ENCODE measurements at places on chromosomes 7 and 10. TPM values are rescaled to one million over a fixed set of nuclear protein-coding genes. Genes with fewer than 3 reads are reported as not detected.
A peak's percentile ranks its signal among the peaks of the same experiment; 100 is the strongest.

PIK3CG gene
- 2.4 TPM for total RNA-seq

CPN1 gene
- total RNA-seq: not detected

SPDYE16 gene
- not detected for total RNA-seq

TMEM26 gene
- 0.15 TPM for total RNA-seq

SPRN gene
- total RNA-seq: 0.28 TPM

RBP3 gene
- total RNA-seq: not detected

DNAJB6 gene
- 155 TPM for total RNA-seq

PKD1L1 gene
- total RNA-seq: 4.8 TPM

STEAP4 gene
- total RNA-seq: 0.54 TPM

PWWP2B gene
- 7.6 TPM for total RNA-seq

GRM3 gene
- not detected for total RNA-seq

GRCh38 chr7:128160296-128160695, 80.8 kb upstream of the LEP start:
- DNase-seq: no peak
- no peaks in the 10 kb centered on the region for H3K4me1 ChIP-seq
- H3K36me3 ChIP-seq: peaks cover 4% of the 10 kb centered on the region
- no peak overlapping the region for H3K4me3 ChIP-seq

GRCh38 chr10:12416344-12417050, 67.2 kb downstream of the CAMK1D start:
- no peak overlapping the region for H3K27ac ChIP-seq
- no peak for DNase-seq
- no peaks in the 10 kb centered on the region for H3K27me3 ChIP-seq
- no peaks in the 10 kb centered on the region for H3K36me3 ChIP-seq
- H3K4me1 ChIP-seq: no peaks in the 10 kb centered on the region

GRCh38 chr7:67595431-67596180, 599.0 kb downstream of the TYW1 start:
- H3K27me3 ChIP-seq: peaks cover 4% of the 10 kb centered on the region
- no peaks in the 10 kb centered on the region for H3K4me1 ChIP-seq
- H3K4me3 ChIP-seq: peak overlapping the region; percentile 59
- no peak for DNase-seq
- peaks cover 10% of the 10 kb centered on the region for H3K36me3 ChIP-seq
- H3K27ac ChIP-seq: peak overlapping the region; percentile 14

DNA sequence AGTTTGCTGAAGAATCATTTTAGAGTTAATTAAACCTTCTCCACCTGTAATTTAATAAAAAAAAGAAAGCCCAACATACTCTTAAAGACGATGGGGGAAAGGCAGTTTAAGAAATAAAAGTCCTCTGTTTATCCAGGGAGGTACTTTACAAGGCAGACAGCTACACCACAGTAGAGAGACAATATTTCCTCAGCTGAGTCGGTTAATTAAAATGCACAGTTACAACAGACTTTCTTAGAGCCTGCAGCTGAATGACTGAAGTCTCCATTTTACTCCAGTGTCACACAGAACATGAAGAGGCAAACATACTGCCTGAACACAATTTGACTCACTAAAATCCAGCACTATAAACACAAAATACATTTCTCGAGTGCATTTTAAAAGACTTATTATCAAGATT, 15.1 kb downstream of the LRRTM3 start:
- no peak overlapping the region for H3K4me3 ChIP-seq
- no peak for DNase-seq
- no peaks in the 10 kb centered on the region for H3K36me3 ChIP-seq
- H3K27ac ChIP-seq: no peak overlapping the region
- H3K27me3 ChIP-seq: no peaks in the 10 kb centered on the region

DNA sequence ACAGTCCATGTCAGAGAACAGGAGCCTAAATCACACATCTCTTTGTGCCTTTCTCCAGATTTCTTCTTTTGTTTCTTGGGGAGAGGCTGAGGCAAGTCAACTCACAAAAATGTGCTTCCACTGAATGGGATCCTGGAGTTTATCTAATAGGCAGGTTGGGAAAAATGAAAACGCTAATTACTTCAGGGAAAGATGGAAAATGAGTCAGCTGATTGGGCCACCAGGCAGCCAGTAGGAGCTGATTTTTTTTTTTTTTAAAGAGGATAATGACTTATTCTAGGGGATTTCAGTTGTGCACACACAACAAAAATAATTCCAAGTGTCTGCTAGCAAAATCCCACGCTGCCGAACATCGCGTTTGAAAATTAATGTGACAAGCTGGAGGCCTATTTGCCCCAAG, 412.8 kb upstream of the ZMIZ1 start:
- no peaks in the 10 kb centered on the region for H3K27me3 ChIP-seq
- H3K4me1 ChIP-seq: no peaks in the 10 kb centered on the region
- no peak overlapping the region for H3K27ac ChIP-seq
- H3K36me3 ChIP-seq: no peaks in the 10 kb centered on the region
- no peak overlapping the region for H3K4me3 ChIP-seq
- DNase-seq: no peak

GRCh38 chr10:115985786-115986185, 287.2 kb downstream of the GFRA1 start:
- no peaks in the 10 kb centered on the region for H3K27me3 ChIP-seq
- no peaks in the 10 kb centered on the region for H3K4me1 ChIP-seq
- H3K4me3 ChIP-seq: no peak overlapping the region
- H3K36me3 ChIP-seq: no peaks in the 10 kb centered on the region
- no peak overlapping the region for H3K27ac ChIP-seq

DNA sequence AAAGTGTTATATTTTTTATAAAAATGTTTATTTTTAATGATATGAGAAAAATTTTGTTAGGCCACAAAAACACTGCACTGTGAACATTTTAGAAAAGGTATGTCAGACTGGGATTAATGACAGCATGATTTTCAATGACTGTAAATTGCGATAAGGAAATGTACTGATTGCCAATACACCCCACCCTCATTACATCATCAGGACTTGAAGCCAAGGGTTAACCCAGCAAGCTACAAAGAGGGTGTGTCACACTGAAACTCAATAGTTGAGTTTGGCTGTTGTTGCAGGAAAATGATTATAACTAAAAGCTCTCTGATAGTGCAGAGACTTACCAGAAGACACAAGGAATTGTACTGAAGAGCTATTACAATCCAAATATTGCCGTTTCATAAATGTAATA, 64.8 kb upstream of the CAPZA2 start:
- DNase-seq: no peak
- peaks cover 5% of the 10 kb centered on the region for H3K36me3 ChIP-seq
- no peaks in the 10 kb centered on the region for H3K27me3 ChIP-seq
- H3K4me1 ChIP-seq: peaks cover 12% of the 10 kb centered on the region
- H3K27ac ChIP-seq: no peak overlapping the region
- H3K4me3 ChIP-seq: no peak overlapping the region

DNA sequence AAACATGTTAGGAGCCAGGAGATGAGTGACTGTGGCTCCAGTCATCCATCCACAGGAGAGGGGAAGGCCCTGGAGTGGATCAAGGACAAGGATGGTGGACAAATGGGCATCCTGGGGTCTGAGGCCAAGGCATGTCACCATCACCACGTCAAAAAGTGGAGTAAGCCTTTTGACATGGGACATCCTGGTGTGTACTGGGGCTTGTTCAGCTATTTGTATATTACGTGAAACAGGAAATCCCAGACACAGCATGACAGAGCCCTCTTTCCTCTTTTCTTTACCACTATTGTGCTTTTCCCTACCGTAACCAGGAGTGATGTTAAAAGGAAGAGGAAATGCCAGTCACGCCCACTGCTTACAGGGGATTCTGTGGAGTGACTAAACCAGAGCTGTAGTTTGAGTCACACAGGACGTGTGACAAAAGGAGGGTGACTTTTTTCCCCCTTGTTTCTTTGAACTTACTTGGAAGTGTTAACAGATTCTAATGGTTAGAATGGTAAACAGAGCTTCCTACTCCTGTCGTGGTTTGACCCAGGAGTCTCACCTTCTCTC, 15.4 kb downstream of the ACSL5 start:
- peaks cover 26% of the 10 kb centered on the region for H3K4me1 ChIP-seq
- no peaks in the 10 kb centered on the region for H3K36me3 ChIP-seq
- peak; percentile 42 for DNase-seq
- peaks cover 3% of the 10 kb centered on the region for H3K27me3 ChIP-seq
- H3K4me3 ChIP-seq: no peak overlapping the region
- H3K27ac ChIP-seq: peak overlapping the region; percentile 94

DNA sequence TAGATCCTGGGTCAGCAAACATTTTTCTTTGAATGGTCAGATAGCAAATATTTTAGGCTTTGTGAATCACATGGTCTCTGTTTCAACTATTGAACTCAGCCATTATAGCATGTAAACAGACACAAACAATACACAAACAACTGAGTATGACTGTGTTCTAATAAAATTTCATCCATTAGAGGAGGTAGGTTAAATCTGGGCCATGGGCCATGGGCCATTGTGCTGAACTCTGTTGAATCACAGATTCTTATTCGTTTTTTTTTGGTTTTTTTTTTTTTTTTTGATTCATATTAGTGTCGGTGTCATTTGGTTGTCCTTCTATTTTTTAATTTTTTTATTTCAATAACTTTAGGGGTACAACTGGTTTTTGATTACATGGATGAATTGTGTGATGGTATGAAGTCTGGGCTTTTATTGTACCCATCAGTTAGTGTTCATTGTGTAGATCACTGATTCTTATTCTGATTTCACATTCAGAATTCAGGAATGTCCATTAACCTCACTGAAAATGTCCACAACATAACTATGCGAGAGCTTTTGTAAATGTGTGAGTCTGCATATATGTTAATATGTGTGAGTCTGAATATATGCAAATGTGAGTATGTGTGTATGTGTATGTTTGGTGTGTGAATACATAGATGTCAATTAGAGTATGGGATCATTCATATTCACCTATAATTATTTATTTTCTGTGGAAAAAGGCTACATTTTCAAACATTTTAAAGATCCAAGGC, 443.7 kb upstream of the GRM3 start:
- no peaks in the 10 kb centered on the region for H3K27me3 ChIP-seq
- no peaks in the 10 kb centered on the region for H3K4me1 ChIP-seq
- no peak overlapping the region for H3K27ac ChIP-seq

- peaks cover 22% of the 10 kb centered on the region for H3K27me3 ChIP-seq
- H3K36me3 ChIP-seq: peaks cover 23% of the 10 kb centered on the region
- peak overlapping the region; percentile 95 for H3K4me3 ChIP-seq
- H3K4me1 ChIP-seq: peaks cover 33% of the 10 kb centered on the region
Observed at GRCh38 chr10:79445977-79446757, 743 bp upstream of the ZCCHC24 start.

DNA sequence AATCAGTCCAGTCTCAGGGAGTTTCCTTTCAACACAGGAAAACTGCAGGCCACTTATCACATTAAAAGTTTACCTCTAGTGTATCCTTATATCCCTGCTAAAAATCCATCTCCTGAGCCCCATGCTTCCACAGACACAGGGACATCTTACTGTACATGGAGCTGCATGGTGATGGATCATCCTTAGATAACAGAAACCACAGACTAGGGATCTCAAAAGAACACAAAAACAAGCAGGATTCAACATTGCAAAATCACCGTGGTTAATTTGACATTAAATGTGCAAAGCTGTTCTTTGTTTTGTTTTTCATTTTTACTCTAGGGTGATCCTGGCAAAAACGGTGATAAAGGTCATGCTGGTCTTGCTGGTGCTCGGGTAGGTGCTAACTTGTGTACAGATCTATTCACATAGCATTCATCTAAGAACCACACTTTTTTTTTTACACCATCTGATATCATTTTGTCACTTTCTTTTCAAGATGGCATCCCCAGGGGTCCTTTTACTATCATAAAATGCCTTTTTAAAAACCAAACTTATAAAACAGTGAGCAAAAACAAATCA, 18.1 kb downstream of the COL1A2 start:
- no peaks in the 10 kb centered on the region for H3K27me3 ChIP-seq
- no peaks in the 10 kb centered on the region for H3K36me3 ChIP-seq
- no peak overlapping the region for H3K27ac ChIP-seq
- no peak for DNase-seq
- no peaks in the 10 kb centered on the region for H3K4me1 ChIP-seq
- no peak overlapping the region for H3K4me3 ChIP-seq

DNA sequence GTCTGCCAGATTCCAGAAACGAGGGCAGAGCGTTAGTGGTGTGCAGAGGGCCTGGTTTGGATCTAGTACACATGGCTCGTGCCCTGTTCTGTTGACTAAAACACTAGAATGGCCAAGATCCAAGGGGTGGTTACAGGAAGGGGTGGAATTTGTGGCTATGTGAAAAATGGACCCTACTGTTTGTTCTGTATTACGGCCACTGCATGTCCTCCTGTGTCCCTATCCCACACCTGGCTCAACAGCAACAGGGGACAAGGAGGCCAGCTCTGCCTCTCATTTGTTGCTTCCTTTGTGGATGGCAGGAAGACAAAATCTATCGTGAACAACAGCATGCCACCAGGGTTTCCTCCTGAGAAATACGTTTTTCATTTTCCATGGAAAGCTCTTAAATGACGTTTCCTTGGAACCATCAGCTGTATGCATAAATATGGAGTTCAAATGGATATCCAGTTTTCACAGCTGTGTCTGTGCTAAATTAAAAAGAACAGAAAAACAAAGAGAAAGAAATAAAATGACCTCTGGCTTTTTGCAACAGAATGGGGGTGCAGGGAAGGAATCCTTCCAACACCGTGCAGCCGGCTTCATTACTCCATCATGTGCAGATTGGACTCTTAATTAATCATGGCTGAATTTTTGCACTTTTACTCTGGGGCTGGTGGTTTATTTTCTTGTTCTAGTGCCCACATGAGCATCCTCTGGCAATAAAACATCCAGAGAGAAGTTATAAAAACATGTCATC, 318.9 kb downstream of the CXCL12 start:
- H3K27ac ChIP-seq: no peak overlapping the region
- H3K4me1 ChIP-seq: no peaks in the 10 kb centered on the region
- H3K27me3 ChIP-seq: peaks cover 4% of the 10 kb centered on the region
- DNase-seq: no peak
- H3K36me3 ChIP-seq: no peaks in the 10 kb centered on the region
- H3K4me3 ChIP-seq: no peak overlapping the region

DNA sequence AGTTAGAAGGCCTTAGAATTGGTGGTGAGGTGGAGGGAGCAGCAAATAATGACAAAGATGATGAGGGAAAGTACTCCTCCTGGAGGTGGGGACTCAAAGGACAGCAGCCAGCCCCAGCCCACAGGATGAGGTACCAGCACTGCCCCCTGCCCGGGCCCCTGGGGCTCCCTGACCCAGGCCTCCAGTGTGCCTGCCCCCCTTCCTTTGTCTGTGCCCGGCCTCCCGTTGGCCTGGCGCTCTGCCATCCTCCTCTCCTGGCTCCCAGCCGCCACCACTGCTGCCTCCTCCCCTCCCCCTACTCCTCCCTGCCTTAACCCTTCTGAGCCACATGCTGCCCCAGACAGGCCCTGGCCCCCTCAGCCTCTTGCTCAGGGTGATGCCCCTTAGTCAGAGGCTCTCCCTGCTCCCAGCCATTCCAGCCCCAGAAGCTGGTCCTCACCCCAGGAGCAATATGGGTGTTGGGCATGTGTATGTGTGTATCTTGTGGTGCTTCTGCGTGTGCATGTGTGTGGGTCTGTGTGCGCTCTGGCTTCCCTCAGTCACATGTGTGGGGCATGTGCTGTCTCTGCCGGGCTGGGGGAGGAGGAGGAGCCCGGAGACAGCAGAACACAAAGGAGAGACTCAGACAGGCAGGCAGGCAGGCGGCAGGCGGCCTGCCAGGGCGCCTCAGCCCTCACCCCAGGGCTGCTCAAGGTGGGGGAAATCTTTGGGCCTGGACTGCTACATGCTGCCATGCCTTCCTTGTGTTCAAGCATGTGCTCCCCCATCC, 2.6 kb downstream of the LDB1 start:
- peak; percentile 42 for DNase-seq
- peak overlapping the region; percentile 80 for H3K27ac ChIP-seq
- peaks cover 8% of the 10 kb centered on the region for H3K36me3 ChIP-seq
- peaks cover 70% of the 10 kb centered on the region for H3K4me1 ChIP-seq
- peaks cover 23% of the 10 kb centered on the region for H3K27me3 ChIP-seq
